ENCODE measurements at places on chromosomes 2 and 18. TPM values are rescaled to one million over a fixed set of nuclear protein-coding genes. Genes with fewer than 3 reads are reported as not detected.
A peak's percentile ranks its signal among the peaks of the same experiment; 100 is the strongest.

DNA sequence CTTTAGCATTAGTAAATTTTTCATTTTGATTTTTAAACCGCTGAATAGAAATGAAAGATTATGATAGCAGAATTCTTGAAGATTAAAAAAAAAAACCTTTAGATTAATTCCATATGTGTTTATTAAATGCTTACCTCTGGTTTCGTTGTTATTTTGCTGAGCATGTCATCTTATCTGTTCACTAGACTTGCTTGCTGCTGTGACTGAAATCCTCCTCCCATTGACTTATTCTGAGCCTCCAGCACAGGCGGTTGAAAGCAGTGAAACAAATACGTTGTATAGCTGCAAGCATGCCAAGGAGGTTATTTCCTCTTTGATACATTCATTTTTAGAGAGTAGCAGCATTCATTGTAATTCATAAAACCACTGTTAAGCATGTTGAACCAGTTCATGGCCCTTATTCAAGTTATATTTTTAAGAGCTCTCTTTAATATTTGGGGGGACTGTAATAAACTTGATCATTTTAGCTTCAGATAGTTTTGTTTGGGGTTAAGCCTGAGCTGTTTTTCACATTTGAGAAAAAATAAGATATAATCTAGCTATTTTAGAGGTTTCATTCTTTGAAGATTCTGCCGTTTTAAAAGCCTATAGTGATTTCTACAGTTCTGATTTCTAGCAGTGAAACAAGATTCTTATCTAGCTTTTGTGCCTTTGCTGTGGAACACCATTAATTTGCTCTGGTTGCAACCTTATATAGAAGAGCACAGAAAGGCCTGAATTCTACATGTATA lies at the start of gene HTR2B:
HTR2B (minus strand) TSS at position 205 of the 731 bp plus-strand sequence. CDS start 1,278 bp downstream, outside the sequence.
- DNase-seq: no peak

- no peak for DNase-seq
Measured at GRCh38 chr18:57621246-57621604, 411 bp downstream of the NARS1 start.

The HOXD3 gene
- polyA plus RNA-seq: not detected

The RESP18 gene
- polyA plus RNA-seq: not detected

DNA sequence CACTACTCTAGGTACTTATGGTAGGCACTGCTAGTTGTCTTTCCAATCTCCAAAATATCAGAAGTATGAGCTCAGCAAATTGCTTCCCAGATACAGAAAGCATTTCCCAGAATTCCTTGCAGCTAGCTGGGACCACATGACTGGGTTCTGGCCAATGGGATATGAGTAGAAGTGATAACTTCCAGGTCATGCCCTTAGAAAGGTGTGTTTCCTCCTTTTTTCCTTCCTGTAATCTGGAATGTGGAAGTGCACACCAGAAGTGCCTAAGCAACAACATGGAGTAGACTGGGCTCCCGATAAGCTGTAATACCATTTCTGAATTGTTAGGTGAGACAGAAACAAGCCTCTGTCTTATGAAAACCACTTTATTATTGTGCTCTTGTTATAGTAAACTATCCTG lies 279.8 kb downstream of the ZNF385B start:
- DNase-seq: no peak

GRCh38 chr2:107717661-107718060 lies 109.0 kb upstream of the RGPD4 start:
- no peak for DNase-seq

- DNase-seq: no peak
Measured at GRCh38 chr2:101398116-101398821, 11.0 kb upstream of the CREG2 start.

The DNAJC5G gene
- not detected for polyA plus RNA-seq

DNA sequence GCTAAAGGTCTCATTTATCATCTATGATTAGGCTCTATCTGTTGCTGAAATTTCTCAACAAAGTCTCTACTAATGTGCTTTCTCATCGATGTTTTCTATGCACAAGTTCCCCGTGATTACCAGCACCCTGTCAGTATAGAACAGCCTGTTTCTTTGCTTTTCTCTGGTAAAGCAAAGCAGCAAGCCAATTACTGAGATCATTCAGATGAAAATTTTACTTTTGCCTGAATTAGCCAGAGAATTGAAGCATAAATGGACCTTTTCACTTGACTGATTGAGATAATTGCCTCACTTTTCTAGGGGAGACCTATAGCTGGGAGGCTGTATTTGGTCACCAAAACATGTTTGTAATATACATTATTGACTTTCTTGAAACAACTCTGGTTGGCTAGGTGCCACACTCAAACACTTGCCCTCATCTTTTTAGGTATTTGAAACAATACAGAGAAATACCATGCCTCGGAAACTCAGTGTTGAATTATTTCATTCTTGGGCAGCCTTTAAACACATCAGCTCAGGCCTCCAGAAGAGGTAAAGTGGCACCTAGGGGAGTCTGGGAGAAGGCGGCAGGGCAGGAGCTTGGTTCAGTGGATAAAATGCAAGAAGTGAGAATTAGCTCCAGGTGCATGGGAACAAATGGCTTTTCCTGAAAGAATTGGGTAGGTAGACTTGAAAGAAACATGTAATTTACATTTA lies 96.2 kb downstream of the GALNT3 start:
- DNase-seq: no peak

The CDK5R2 gene
- polyA plus RNA-seq: 0.05 TPM

The ITM2C gene
- polyA plus RNA-seq: 551 TPM

The MTERF4 gene
- 35.1 TPM for polyA plus RNA-seq

GRCh38 chr2:106192752-106193689 lies 1.1 kb downstream of the UXS1 start:
- DNase-seq: peak; percentile 65

The MEP1B gene
- not detected for polyA plus RNA-seq

DNA sequence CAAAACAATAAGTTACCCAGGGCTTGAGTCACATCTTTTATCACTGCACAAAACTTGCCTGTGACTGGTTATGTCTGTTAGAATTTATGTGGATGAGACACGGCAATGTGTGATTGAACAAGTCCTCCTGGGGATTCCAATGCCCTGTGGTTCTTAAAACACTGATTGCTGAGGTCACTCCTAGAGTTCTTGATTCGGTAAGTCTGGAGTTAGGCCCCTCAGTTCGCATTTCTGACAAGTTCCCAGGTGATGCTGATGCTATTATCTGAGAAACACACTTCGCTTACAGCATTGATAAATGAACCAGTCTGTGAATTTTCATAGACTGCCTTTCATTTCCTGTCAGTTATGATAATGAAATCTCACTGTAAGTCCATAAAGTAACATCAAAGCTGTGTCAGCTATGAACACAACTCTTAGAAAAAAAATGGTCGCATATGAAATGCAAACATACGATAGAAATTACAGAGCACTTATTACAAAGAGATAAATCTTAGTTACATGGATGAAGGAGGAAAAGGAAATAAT lies 214.0 kb downstream of the DLGAP1 start:
- no peak for DNase-seq

DNA sequence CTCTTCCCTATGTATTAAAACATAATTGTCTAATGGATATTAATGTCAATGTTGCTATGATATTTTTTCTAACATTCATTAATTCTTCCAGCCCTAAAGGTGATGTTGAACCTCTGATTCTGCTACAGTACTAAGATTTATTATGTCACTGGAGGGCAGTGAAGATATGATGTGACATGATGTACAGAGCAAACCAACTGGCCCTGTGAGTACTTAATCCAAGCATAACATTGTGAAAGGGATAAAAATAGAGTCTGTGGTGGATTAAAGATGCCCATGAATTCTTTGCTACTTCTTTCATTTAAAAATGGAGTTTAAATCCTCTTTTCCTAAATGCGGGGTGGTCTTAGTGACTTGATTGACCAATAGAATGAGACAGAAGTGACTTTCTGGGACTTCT lies 51.8 kb downstream of the IL1R2 start:
- DNase-seq: no peak

- no peak for DNase-seq
Measured at GRCh38 chr2:5741242-5741641, 49.1 kb downstream of the SOX11 start.

The COL4A4 gene
- polyA plus RNA-seq: 0.05 TPM

GRCh38 chr2:201242571-201243277 lies 17.6 kb upstream of the CASP8 start:
- DNase-seq: no peak

The SP140 gene
- 1.5 TPM for polyA plus RNA-seq

DNA sequence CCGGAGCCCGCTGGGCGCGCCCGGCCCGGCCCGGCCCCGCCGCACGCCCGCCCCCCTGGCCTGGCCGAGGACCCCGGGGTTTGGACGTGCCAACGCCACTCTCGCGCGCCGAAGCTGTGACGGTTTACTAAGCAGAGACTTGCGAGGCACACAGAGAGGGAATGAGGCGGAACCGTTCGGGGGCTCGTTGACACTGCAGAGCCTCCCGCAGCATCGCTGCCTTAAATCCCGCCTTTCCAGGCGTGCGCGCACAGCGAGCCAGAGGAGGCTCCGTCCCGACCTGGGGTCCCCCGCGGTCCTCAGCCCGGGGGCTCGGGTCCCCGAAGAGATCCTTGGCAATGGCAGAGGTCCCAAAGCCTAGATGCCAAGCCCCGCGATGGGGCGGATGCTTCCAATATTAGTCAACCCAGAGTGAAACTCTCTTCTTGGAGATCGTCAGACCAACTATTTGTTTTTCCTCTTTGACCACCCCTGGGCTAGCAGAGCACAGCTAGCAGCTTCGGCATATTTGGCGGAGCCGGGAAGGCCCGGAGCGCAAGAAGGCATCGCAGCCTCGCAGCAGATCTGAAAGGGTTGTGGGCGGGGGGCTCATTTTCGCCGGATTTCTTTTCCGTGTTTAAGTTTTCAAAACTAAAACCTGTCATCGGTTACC lies at the start of gene ZNF385B:
ZNF385B (minus strand) TSS at position 197 of the 652 bp plus-strand sequence.
- no peak for DNase-seq

- no peak for DNase-seq
Measured at GRCh38 chr2:62309465-62310091, 113.7 kb downstream of the B3GNT2 start.

- no peak for DNase-seq
Measured at GRCh38 chr2:191302459-191303139, 57.4 kb downstream of the MYO1B start.

The KLHL41 gene
- 0.22 TPM for polyA plus RNA-seq

DNA sequence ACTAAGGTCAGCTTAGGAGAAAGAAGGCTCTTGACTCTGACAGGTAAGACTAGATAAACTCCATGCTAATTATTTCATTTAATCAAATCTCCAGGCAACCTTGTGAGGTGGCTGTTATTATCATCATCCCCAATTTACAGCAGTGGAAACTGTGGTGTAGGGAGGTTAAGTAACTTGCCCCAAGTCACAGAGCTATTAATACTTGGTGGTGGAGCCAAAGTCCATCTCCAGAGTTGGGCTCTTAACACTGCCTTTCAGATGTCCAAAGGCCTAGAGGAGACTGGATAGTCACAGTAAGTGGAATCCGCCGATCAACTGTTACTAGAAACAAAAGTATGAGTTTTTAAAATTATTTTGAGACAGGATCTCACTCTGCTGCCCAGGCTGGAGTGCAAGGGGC lies 46.6 kb upstream of the SP3 start:
- no peak for DNase-seq

DNA sequence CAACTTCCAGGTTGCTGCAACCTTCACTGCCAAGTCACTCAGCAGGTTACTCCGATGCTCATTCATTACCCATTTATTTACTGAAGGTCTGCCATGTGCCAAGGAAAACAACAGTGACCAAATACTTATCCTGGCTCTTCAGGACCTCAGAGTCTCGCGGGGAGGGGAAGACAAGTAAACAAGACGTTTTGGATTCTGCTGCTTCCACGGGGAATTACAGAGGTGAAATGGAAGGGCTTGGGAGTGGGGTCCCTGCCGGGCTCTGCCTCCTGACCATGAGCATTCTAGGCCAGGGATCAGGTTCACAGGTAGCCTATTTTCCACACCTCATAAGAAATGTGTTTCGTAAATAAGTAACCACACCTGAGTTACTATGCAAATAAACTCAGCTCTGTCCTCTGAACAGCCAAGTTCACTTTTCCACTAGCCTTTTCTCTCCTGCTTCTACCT lies 68.1 kb downstream of the CLHC1 start:
- no peak for DNase-seq

DNA sequence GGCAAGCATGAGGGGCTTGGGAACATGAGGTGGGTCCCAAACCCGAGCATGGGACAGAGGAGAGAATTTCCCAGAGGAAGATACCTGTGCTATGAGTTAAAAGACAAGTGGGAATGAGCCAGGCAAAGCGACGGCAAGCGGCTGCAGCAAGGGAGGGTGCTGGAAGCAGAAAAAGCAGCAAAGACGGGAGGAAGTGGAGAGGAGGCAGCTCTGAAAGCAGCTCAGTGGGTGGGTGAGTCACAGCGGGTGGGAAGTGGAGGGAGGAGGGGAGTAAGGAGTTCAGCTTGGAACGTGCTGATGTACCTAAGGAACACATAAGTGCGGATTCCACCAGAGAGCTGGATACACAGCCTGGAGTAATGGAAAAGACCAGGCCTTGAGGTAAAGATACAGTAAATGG lies 41.4 kb downstream of the THUMPD2 start:
- DNase-seq: peak; percentile 61
